ENCODE measurements at places on chromosomes 16 and 17.

DNA sequence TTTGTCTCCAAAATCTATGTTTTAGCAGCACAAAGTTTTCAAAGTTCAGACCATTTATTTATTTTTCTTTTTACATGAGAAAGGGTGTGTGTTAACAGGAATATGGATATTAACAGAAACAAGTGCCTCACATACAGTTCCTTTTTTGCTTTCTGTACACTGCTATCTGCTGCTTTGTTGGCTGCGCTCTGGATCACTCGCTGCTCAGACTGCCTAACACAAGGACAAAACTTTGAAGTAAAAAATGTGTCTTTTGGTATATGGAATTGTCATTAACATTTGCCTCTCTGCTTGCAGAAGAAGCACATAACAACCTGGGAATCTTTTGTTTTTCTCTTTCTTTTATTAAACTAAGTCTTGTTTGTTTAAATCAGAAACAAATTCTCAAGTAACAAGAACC, 262.8 kb downstream of the ZFHX3 start:
- DNase-seq: no peak

DNA sequence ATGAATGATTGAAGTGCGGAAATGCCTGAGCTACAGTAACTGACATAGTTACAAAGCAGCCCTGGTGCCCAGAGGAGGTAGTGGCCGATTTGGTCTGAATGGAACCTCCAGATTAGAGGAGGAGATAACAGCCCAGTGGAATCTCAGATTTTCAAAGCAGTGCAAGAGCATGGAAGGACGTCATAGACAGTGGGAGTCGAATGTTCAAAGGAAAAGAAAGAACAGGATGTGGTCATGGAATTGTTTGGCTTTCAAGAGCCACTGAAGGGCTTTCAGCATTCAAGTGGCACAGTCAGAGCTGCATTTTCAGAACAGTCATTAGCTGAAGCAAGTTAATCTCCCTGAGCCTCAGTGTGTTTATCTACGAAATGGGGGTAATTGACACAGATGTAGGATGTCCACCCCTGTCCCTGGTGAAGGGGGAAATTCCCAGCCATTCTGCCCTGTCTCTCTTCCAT, 104.6 kb upstream of the CACNG3 start:
- no peak for DNase-seq

DNA sequence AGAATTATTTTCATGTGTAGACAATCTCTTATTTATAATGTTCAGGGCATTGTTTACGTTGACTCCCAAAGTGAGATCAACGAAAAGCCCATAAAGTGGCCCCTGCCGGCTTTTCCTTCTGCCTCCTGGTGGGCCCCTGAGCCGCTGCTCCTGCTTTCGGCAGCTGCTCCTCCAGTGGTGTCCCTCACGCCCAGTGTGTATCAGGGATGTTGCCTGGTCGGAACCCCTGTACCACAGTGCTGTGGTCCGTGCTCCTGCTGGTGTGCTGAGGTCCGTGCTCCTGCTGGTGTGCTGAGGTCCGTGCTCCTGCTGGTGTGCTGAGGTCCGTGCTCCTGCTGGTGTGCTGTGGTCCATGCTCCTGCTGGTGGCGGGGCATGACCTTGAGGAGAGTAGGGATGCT, 107.6 kb downstream of the BANP start:
- DNase-seq: no peak

GRCh38 chr17:45734598-45734997, 49.5 kb upstream of the CRHR1 start:
- no peak for DNase-seq

DNA sequence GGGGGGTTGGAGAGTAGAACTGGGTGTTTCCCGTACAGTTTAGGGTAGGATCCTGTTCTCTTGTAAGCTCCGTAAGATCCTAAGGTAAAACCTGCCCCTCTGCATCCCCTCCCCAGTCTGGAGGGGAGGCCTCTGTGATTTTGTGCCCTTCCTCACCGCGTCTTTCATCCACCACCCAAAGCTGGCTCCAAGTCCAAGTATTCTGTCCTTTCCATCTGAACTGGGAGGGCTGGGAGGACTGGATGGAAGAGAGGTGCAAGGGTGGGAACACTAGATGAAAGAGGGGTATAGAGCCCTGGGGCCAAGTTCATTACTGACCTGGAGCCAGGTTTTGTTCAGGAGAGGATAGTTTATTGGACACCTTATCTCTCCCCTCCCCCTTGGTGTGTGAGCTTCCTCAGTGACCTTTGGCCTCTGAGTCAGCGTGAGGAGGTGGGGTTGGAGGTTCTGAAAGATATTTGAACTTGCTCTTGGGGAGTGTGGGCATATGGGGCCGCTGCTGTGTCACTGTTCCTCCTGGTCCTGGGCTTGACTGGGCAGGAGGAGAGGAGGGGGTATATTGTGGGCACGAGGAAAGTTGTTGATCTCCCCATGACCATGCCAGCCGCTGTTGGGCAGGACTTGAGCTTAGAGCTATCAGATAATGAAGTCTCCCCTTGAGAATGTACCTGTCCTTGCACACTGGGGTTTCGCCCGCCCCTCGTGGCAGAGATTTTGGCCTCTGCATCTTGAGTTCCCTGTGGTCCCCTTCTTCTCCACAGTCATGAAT, 1.6 kb downstream of the LASP1 start:
- no peak for DNase-seq

DNA sequence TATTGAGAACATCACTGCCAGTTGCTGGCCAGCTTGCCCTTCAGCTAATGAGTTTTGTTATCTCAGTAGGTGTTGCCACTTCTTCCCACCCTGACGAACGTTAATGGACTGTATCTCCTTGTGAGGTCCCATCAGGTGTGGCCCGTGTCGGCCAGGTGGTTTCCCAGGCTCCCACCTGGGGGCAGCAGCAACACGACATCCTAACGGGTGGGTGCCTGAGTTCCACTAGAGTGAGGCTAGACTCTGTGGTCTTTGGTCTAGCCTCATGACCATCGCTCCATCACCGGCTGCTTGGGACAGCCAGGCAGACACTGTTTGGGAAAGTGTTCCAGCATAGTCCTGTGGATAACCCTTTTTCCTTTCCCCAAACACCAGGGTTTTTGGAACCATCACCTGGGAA, 45.6 kb upstream of the LCMT1 start:
- DNase-seq: no peak

- DNase-seq: no peak
These were observed 68.8 kb upstream of the CREBBP start for GRCh38 chr16:3949287-3949686.

DNA sequence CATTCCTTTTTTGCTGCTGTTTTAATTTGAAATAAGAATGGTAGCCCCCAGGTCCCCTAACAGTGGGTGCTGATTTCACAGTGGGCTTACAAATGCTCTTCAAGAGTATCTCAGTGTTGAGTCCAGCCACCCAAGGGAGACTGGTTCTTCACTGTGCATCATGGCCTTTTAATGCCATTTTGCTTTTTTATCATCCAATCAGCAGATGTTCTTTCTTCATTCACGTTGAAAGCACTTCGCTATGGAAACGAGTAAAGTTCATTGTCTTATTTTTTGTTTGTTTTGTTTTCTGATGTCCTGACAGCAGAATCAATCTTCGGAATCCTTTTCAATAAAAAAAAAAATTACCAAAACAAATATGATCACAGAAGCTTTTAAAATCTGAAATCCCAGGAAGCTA, 429.0 kb downstream of the MAF start:
- DNase-seq: no peak

DNA sequence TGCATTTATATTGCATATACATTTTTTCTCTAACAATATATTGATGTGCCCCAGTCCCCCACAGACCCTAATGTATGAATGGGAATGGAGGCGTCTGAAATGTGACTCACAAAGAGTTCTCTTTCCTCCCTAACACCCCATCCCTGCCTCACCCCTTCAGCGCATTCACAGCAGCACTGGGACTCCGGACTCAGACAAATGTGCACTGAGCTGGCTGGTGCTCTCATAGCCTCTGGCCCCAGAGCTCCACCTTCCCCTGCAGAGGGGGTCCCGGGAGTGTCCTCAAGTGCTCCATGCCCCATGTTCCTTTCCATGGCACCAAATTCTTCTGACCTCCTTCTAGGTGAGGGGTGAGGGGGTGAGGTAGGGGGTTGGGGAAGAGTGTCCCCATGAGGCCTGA, 20.6 kb downstream of the NPTX1 start:
- DNase-seq: no peak

- DNase-seq: no peak
These were observed 32.6 kb upstream of the ABCA3 start for GRCh38 chr16:2373176-2373575.
